AG10803 (cell line): ENCODE measurements at places on chromosomes 12 and 14.

DNA sequence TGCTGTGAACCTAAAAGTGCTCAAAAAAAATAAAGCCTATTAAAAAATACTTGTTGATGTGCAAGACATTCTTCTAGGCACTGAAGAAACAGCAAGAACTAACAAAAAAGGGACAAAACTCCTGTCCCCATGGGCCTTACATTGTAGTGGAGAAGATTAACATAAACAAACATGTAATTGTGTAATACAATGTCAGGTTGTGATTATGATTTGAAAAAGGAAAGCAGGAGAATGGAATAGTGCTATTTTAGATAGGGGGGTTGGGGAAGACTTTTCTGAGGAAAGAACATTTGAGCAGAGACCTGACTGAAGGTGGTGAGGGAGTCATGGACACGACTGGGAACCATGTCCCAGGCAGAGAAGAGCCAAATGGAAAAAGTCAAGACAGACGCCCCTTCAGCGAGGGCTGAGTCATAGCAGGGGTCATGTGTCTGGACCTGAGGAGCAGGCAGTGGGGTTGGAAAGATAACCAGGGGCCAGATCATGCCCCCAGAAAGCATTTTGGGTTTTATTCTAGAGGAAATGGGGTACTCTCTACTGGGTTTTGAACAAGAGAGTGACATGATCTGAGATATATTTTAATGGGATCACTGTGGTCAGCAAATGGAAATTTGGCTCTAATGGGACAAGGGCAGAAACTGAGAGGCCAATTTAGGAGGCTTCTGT, 19.4 kb upstream of the IFNG start:
- no peak for DNase-seq

GRCh38 chr12:52901715-52902541, 2.9 kb downstream of the KRT8 start:
- no peak for DNase-seq

- DNase-seq: peak; percentile 25
Observed at GRCh38 chr14:45426685-45427282, 173.8 kb upstream of the MIS18BP1 start.

GRCh38 chr14:65302571-65303189, 109.8 kb upstream of the FUT8 start:
- peak; percentile 48 for DNase-seq

DNA sequence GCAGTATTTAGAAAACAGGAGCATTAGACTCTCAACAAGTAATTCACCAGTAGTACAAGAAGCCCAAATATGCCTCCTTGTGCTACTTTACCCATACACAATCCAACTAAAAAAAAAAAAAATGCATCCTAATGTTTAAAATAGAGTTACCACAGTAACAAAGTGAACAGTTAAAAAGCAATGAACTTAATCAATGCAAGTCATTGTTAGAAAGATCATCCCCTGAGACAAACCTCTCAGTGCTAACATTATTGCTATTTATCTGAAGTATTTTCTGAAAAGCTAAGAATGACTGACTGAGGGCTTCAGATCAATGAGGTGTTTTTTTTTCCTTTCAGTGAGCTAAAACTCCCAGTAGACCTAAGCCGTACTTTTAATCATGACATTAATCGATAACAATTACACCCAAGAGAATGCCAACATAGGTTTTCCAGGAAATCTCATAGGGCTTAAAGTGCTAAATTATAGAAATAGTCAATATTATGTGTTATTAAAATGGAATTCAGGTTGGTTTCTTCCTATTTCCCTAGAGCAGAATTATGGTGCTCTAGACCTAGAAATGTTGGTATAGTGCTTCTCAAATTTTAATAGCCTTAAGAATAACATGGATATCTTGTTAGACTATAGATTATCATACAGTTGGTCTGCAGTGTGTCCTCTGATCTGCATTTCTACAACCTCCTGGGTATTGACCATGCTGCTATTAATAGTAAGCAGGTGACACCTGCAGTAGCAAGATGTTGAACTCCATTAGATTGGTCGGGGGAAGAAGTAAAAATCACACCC, 123.0 kb downstream of the PRKD1 start:
- DNase-seq: no peak

DNA sequence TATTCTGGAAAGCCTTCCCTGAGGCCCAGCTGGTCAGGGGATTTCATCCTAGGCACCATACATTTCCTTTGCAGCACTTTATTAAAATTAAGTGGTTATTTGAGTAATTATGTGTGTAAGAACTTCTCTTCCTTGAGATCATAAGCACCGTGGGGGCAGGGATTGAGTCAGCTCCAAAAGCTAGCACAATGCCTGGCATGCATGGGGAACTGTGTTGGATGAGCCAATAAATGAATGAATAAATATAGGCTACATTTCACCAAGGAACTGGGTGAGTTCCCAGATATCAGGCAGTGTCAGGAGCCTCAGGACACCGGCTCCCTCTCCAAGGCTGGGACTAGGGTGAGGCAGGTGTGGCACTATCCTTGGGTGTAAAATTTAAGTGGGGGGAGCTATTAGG, 82.8 kb upstream of the FBXO21 start:
- DNase-seq: no peak

DNA sequence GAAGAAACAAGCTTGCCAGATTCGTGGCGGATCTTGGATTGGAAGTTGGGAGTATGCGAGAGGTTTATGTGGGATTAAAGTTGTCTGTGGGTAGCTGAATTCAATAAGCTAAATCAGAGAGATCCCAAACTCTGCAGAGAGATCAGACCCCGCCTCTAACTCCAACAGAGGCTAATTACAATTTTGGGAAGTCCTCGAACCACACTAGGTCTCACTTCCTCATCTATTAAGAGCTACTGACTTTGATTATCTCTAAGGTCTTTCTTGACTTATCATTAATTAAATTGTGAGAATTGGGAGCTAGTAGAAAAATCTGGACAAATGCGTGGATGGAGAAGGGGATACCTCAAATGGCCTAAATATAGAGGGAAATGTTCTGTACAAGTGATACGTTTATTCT, 9.1 kb downstream of the NTF3 start:
- DNase-seq: no peak

- no peak for DNase-seq
Observed at GRCh38 chr14:76138119-76138757, 13.5 kb upstream of the GPATCH2L start.

- DNase-seq: no peak
Observed at GRCh38 chr12:4282892-4283511, 9.4 kb downstream of the CCND2 start.

DNA sequence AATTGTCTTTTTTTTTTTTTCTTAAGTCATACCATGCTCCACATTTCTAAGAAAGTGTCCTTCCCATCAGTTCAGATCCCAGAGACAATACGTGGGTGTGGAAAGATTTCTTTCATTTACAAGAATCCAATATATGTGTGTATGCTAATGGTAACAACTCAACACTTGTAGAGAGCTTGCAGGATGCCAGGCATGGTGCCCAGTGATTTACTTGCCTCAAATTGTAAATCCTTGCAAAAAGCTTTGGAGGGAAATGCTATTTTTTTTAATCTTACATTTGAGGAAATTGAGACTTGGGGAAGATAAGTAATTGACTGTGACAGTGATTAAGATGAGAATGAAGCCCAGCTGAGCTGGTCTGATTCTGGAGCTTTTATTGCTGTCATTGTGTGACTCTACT, 1264.6 kb upstream of the SEL1L start:
- no peak for DNase-seq

DNA sequence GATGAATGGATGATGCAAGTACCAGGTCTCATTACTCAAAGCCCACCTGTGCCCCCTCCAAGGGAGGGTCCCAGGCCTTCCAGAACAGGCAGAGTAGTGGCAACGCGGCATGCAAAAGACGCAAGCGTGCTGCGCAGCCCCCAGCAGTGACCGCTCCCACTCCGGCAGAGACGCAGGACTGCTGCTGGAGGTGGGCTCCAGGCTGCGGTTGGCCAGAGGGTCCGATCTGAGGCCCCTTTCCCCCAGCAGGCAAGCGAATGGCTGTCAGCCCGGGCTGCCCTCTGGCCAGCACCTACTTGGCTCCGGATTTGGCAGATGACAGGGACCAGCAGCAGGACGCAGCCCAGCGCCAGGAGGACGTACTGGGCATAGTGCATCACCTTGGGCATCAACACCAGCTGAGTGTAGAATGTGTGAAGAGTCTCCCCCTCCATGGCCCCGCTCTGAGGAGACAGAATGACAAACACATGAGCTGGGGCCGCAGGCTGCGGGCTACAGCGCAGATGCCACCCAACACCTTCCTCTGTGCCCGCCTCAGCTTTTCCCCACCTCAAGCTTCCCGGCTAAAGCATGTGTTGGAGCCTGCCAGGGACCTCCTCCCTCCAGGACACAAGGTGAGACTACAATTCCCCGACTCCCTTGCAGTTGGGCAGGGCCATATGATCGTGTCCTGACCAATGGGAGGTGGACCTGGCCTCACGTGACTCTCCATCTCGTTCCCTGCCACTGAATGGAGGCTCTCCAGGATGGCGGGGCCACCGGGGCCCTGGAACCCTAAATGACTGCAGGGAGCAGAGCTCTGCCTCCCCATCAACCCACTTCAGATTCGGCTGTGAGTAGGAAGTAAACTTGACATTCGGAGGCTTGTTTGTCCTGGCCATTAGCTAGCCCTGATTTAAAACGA, 77.4 kb downstream of the SCARB1 start:
- DNase-seq: peak; percentile 89

DNA sequence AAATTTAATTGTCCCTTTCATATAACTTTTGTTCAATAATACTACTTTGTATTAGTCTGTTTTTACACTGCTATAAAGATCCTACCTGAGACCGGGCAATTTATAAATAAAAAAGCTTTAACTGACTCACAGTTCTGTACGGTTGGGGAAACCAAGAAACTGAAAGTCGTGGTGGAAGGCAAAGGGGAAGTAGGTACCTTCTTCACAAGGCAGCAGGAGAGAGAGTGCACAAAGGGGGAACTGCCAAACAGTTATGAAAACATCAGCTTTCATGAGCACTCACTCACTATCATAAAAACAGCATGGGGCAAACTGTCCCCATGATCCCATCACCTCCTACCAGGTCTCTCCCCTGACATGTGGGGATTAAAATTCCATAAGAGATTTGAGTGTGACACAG, 1069.0 kb downstream of the FSCB start:
- DNase-seq: no peak

DNA sequence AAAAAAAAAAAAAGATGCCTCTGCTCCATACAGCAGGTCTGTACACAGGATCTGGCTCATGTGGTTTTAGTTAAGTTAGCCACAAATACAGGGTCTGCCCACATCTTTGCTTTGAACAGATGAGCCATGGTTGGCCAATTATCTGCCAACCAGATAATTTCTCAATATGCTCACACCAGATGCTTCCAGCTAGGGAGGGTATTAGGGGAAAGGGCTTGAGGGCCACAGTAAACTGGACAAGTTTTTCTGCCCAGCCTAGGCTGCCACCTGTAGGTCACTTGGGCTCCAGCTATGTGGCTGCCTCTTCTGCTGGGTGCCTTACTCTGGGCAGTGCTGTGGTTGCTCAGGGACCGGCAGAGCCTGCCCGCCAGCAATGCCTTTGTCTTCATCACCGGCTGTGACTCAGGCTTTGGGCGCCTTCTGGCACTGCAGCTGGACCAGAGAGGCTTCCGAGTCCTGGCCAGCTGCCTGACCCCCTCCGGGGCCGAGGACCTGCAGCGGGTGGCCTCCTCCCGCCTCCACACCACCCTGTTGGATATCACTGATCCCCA, 776 bp downstream of the RDH5 start:
- DNase-seq: peak; percentile 97

DNA sequence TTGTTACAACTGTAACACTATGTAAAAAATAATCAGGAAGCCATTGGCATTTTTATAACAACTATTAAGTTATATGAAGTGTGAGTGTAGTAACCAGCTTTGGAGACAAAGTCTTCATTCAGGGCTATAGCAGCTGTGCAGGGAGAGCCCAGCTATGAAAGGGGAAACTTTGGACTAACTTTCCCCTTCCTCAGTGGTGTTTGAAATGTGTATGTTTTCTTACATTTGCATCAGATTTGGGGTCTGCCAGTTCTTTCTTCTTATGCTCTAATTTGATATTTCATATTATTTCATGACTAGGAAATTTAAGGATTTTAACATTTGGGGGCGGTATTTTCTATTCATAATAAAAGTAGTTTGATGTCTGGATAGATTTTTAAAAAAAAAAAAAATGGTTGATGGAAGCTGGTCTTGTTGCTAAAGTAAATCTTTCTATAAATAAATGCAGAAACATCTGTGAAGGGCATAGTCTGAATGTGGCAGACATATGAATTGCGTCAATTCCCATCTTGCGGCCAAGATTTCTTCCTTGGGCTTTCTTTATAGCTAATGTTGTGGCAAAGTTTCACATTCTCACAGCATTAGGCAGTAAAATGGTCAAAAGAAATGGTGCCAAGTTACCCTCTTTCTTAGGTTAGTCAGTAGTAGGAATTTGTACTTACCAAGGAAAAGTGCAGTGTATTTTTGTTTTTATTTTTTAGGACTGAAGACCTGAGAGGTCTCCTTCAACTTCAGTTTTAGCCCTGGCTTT, 35.6 kb downstream of the RASSF8 start:
- peak; percentile 99 for DNase-seq

DNA sequence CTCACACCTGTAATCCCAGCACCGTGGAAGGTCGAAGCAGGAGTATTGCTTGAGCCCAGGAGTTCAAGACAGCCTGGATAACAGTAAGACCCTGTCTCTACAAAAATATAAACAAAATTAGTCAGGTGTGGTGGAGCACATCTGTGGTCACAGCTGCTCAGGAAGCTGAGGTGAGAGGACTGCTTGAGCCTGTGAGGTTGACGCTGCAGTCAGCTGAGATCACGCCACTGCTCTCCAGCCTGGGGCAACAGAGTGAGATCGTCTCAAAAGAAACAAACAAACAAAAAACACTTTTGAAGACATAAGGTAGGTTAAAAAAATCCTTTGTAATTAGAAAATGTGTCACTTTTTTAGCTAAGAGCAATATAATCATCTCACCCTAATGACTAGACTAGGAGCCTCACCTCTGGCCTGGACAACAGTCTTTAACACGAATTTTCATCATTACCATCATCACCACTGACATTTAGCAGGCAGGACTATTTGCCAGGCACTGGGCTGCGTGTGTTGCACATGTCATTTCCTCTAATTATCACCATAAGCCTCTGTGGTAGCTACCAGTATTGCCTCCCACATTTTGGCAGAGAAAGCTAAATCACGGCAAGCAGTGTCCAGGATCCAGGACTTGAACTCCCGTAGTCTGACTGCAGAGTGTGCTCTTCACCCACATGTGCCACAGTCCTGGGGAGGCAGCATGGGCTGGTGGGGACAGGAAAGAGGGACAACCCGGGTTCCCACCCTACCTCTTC, 4.6 kb upstream of the SYCP3 start:
- peak; percentile 9 for DNase-seq

- DNase-seq: no peak
Observed at GRCh38 chr14:106455026-106455425, 928.6 kb downstream of the TMEM121 start.

DNA sequence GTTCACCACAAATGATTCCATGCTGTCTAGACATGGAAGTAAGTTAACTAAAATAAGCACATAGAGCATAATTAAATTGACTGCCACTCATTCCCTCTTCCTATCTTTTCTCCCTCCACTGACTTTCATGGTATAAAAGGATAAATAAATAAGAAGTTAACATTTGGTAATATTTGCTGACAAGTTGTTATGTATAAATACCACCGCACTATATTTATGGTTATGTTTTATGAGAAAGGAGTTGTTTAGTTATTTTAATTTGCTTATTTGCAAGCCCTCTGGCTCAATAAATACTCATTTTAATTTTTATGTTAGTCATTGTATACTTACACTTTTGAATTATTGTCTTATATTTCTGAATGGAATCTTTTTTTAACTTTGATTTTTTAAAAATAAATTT, 113.5 kb downstream of the MIPOL1 start:
- DNase-seq: no peak

- DNase-seq: no peak
Observed at GRCh38 chr12:90172524-90172923, 463.9 kb upstream of the ATP2B1 start.
